ENCODE measurements at places on chromosomes 2 and 18.

- DNase-seq = no peak
Observed at GRCh38 chr2:233795735-233796171, 17.6 kb downstream of the MROH2A start.

- peak; percentile 45 for DNase-seq
Observed at GRCh38 chr18:4106407-4107033, 348.6 kb downstream of the DLGAP1 start.

- no peak for DNase-seq
Observed at GRCh38 chr18:9400197-9400596, 65.6 kb downstream of the TWSG1 start.

GRCh38 chr18:47868744-47869143 is 61.7 kb downstream of the SMAD2 start:
- DNase-seq = no peak

DNA sequence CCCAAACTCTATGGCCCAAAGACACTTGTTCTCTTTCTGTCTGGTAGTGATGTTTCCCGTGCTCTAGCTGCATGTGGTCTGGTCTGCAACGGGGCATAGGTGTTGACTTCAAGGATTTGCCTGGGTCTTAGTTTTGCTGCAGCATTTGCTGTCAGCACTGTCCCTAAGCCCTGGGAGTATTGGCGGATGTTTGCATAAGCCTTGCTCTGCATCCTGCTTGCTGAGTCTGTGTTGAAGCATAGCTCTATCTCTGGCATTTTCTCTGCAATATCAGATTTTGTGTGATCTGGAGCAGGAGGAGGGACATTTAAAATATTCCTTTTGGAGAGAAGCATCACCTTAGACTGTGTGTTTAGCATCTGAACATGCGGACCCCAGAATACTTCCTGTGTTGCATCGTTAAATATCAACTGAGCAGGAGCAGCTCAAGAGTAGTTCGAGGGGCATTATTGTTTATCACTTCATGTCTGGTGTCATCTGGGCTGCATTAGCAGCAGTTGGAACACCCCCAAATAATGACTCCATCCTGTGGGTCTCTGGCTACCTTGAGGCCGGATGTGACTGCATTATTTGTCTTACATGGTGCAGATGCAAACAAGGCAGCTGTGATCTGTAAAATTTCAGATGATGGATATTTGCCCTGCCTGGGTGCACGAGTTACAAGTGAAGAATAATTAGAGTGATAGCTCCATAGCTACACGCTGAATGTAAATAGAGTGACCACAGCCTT is 231.7 kb downstream of the TRIB2 start:
- no peak for DNase-seq

DNA sequence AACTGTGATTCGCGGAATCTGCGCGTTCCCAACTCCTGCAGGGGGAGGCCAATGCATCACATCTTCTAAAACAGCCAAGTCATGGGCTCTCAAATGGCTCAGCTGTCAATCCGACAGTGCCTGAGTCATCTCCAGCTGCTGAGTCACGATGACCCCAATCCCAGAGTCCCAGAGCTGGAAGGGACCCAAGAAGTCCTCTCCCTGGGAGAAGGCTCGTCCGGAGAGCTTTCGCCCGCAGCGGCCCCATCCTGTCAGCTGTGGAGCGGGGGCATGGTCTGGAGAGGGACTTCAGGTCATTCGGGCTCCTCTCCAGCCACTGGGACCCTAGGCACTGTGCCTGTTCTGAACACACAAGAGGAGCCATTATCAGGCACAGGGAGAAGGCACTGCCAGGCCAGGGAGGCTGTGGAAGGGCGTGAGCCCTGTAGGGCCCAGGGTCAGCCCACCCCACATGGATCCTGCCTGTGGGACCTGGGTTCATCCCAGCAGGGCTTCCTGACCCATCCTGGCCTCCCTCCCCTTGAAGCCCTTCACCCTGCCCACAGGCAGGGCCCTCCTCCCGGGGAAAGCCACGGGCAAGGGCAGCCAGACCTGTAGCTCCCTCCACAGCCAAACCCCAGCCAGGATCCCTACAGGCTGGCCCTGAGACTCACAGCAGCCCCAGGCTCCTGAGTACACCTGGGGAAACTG is 47.6 kb upstream of the GPC1 start:
- peak; percentile 16 for DNase-seq
